Stimulated activated CD4-positive, alpha-beta T cell treated with anti-CD3 and anti-CD28 coated beads, TNF-alpha, amount 100 ng/mL, for 24 hours (primary cell): ENCODE measurements at places on chromosomes 11 and 22.

- no peak for DNase-seq
Measured at GRCh38 chr22:49881856-49882255, 28.2 kb downstream of the ZBED4 start.

DNA sequence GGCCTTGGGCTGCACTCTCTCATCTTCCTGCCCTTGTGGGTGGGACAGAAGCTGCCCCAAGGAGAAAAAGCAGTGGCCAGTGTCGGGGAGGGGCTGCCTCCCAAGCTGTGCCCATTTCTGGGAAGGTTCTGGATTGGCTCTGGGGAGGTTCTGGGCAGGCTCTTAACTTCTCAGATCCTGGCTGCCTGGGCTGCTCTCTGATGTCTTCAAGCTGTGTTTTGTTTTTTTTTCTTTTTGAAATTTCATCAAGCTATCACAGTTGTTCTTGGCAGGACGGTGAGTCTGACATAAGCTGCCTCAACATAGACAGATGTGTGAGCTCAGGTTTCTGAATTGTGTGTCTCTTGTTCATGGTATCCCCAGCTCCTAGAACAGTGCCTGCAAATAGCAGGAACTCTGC is 1032.0 kb downstream of the BRD1 start:
- DNase-seq = no peak

DNA sequence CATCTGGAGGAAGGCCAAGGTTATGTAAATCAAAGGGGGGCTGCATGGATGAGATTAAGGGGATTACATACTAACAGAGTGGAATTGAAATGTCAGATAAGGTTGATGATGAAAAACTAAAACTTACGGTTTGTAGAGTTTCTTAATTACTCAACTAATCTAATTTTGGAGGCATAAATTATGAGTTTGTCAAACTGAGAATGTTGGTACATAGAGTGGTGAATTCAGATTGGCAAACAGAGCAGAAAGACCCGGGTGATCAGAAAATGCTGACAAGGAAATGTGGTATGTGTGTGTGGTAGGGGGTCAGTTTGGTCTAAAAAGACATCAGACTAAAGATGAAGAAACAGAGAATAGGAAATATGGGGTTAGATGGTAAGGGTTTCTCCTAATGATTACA is 11.0 kb downstream of the MS4A6E start:
- DNase-seq = no peak

DNA sequence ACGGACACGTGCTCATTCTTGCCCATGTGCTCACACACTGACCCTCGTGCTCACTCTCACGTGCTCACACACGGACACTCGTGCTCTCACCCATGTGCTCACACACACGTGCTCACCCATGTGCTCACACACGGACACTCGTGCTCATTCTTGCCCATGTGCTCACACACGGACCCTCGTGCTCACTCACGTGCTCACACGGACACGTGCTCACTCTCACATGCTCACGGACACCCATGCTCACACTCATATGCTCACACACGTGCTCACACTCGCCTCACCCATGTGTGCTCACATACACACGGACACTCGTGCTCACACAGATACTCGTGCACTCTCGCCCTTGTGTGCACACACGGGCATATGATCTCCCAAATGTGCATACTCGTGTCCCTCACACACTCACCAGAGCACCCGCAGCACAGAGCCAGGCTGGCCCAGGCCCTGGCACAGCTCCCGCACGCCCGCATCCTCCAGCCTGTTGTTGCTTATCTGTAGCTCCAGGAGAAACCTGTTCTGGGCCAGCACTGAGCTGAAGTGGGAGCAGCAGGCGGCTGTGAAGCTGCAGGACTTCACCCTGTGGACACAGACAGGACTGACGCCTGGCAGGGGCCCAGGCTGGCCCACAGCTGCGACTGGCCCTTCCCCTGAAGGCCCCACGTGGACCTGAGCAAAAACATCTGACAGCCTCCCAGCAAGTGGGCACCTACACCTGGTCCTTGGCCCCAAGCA is 9.3 kb downstream of the RNH1 start:
- DNase-seq = no peak

DNA sequence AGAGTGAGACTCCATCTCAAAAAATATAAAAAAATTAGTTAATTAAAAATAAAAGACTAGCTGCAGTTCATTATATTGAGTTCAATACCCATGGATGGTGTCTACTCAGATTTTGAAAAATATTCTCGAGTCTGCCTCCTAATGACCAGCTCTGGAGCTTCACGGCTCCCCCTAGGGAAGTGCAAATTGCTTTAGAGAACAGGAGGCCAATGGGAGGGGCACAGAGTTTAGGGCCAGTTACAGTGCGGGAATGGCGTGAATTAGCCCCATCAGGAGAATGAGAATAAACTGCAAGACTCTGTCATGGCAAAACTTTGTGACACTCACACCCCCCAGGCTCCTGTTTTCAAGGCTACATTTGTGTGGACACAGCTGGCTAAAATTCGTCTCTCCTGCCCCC is 4.6 kb downstream of the FGF4 start:
- DNase-seq = no peak

DNA sequence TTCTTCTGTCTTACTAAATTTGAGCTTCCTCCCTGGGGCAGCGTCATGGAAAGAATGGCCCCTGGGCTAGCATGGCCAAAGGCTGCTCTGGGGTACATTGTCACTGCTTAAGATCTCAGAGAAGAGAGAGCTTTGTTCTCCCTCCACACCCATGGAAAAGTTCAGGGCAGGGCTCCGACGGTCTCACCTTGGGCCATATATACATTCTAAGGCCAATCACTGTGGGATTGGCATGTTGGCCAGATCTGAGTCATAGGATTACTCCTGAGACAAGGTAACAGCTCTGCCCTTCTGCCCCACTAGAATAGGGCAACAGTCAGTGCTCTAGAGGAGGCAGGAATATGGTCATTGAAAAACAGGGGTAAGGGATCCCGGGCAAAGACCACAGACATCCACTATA is 56.2 kb downstream of the BUD13 start:
- no peak for DNase-seq

DNA sequence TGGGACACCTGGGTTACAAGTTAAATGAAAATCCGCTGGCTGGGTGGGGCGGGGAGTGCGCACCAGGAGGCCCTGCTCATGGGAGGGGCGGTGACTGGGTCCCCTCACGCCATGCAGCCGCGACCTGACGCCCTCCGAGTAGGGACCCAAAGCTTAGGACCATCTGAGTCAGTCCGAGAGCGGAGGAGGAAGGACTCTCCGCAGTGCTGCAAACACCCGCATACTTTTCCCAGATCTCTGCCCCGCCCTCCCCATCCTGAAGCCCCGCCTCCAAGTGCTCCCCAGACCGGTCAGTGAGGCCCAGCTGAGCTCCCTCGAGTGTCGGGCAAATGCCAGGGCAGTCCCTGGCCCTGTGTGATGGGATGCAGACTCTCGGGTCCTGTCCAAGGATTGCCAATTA is 6.6 kb upstream of the FLI1 start:
- DNase-seq = no peak

DNA sequence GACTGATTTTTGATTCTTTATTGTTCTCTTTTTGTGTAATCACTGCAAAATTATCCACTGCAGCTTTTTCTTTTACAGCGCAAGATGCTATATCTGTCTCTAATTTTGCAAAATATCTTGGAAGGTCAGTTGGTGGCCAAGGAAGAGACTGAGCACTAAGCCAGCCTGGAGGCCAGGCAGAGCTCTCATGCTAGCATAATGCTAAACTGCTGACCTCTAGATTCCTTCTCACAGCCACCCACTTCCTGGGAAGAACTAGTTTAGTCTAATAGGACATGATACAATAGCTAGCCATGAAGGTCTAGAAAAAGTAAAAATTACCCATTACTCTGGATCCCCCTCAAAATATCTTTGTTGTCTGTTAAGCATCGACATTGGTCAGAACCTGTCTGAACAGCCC is 227.2 kb upstream of the ARHGAP20 start:
- DNase-seq = no peak

DNA sequence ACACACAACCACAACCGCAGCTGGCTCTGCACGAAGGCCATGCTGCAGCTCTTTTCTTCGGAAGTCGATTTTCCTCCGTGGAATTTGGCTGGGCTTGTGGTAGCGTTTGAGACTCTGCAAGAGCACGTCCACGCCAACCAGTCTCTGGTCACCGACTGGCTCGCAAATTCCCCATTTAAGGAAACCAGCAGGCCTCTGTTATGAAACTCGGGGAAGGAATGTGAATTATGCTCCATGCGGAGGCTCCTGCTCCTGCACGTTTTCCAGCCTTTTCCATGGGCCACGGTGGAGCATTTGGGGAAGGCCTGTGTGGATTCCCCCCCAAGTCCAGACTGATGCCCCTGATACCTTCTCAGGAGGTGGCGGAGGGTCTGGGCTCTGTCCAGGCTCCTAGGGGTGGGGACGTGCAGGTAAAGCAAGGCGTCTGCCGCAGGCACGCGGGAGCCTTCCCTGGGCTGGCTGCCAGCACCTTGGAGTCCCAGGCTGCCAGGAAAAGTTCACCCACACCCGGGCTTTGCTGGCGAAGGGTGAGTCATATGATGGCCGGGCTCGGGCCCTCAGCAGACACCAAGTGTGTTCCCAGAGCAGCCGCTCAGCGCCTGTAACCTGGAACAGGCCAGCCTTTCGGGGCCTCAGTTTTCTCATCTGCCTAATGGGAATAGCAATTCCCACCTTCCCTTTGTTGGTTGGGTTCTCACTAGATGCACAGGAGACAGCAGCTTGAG is 41.9 kb downstream of the LRP5 start:
- DNase-seq = no peak

- DNase-seq = no peak
Measured at GRCh38 chr11:126561327-126561893, 205.9 kb downstream of the ST3GAL4 start.

GRCh38 chr11:114326776-114327175 is 30.6 kb downstream of the NNMT start:
- no peak for DNase-seq

GRCh38 chr11:22699388-22699787 is 33.0 kb downstream of the GAS2 start:
- no peak for DNase-seq

- DNase-seq = no peak
Measured at GRCh38 chr11:104003491-104003890, 32.9 kb upstream of the DDI1 start.

DNA sequence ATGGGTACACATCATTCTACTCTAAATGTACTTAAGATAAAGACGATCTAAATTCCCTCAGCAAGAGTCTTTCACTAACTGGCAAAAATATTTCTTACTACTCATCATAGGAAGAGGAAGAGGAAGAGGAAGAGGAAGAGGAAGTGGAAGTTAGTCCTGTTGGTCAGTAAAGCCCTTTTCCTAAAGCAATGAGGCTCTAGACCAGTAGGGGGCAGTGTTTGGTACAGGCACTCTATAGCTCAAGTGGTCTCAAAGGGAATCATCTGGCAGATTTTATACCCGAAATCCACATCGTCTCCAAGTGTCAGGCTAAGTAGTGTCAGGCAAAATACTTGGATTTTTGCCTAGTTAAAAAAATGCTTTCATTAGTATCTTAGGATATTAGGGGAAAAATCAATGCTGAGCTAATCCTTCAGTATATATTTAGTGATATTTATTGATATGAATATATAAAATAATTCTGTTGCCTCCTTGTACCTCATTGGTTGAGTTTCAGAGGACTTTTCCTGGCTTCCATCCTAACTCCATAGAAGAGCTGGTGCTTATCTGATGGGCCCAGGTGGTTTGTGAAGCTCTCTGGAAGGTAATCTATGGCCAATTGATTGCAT is 7.7 kb downstream of the BLID start:
- DNase-seq = no peak

DNA sequence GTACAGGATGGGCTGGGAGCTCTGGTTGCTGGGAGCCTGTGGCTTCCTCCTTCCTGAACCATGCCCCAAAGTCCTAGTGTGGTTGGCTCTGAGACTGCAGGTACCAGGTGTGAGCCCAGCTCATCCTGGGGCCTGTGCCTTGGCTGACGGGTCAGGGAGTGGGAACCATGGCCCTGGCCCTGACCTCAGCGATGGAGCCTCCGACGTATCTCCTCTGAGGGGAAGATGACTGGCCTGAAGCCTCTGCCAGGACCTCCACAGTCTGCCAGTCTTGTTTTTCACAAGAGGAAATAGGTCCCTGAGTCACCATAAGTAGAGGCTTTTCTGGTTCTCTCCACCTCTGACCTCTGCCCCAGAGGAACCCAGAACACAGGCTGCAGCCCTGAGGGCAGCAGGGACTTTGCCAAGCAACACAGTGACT is 3.4 kb downstream of the RCE1 start:
- DNase-seq = no peak

DNA sequence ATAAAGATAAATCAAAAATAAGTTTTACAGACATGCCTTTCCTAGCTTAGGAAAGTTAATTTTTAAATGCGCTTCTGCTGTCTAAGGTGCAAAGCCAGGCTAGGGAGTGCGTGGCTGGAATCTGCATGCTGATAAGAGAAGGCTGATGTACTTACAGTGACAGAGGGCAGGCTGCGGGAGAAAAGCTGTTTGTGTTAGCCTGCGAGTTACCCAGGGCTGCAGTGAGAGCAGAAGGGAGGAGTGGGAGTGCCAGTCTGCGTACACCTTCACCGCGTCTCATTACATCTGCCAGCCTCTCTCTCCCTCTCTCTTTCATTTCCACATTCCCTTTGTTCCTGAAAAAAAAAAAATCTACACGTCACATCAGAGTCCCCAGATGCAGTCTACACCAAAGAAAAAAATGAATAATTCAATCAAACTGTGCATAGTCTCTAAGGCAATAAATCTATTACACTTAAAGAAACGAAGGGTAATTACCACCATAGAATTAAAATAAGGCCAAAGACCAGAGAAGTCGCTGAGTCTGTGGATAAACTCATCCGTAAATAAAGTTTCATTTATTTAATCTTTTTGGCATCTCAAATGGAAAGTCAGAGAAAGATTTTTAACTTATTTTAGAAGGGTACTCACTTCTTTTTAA is 126.4 kb upstream of the C11orf58 start:
- DNase-seq = no peak

- no peak for DNase-seq
Measured at GRCh38 chr11:70952191-70952590, 300.2 kb downstream of the SHANK2 start.

- no peak for DNase-seq
Measured at GRCh38 chr11:104695065-104695463, 203.2 kb downstream of the CASP12 start.

GRCh38 chr11:75576499-75576918 is 14.5 kb downstream of the SERPINH1 start:
- DNase-seq = no peak

DNA sequence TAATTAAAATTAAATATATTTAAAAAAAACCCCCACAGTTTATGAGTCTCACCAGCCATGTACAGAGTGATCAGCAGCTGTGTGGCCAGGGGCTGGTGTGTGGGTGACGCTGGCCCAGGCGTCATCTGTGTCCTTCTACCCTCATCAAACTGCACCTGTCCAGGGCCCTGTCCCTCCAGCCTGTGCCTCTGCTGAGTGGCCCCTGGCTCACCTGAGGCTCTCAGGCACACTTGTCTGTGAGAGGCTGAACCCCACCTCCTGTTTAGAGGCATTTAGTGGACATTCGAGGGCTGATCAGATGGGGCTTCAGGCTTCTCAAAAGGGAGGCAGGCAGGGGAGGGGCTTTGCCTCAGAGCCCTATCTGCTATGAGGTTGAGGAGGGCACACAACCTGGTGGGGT is 29.9 kb upstream of the SMIM38 start:
- DNase-seq = no peak

- DNase-seq = no peak
Measured at GRCh38 chr22:46070215-46070802, 80.0 kb upstream of the PPARA start.

GRCh38 chr11:113385749-113386148 is 1.8 kb upstream of the ANKK1 start:
- DNase-seq = no peak
